CD14-positive monocyte (primary cell): ENCODE measurements at places on chromosomes 1 and 21.

DNA sequence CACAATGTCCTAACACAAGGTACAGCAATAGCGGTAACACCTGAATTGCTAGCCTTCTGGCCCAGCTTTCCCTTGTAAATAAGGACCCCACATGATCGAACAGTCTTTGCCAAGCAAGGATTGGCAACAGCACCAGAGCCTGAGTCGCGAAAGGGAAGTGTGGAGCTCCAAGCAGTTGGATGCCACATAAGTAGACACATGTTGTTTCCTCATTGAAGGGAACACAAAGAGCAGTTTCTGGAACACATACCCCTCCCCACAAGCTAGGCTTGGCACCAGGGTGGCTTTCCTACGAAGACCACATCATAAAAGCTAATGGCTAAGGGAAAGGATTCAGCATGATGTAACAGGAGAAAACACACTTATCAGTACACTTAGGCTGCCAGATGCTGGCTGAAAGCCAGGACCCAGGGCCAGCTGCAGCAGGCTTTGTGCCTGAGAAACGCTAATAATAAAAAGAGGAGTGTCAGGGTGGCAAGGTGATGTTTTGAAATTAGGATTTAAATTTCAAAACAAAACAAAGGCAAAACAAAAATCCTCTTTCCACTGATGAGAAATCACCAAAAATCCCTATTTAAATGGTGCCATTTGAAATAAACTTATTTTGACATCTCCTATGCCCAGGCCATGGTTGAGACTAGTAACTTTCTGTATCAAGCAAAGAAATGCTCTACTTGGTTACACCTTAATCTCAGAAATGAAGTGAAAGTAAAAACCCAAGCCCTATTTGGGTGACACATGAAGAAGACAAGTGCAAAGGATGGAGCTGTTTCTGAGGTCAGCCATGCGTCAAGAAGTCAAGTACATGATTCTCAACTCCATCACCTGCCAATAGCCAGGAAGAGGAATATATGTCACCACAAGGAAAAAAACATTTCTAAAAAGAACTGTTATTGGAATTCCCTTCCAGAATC lies 11.9 kb upstream of the CPLANE2 start:
- no peak for DNase-seq

DNA sequence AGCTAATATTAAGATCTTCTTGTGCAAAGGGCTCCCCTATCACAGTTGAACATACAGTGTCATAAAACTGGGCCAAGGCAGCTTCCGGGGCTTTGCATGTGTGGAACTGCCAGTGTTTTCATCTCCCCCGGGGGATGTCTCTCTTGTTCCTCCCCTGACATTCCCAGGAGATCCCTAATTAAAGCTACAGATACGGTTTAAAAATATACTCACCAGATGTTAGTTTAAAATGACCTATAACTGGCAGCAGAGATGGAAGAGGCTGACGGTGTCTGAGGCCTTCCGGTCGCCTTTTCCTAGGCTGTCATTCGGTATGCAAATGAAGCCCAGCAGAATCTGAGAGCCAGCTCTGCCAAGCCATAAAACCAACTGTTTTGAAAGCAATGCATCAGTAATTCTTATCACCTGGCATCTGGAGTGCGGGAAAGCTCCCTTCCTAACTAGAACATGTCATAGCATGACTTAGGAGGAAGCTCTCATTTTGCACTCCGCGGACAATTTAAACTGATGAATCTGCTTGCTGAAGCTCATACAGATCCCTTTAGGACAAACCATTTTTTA lies 436.5 kb upstream of the VAMP3 start:
- no peak for DNase-seq

DNA sequence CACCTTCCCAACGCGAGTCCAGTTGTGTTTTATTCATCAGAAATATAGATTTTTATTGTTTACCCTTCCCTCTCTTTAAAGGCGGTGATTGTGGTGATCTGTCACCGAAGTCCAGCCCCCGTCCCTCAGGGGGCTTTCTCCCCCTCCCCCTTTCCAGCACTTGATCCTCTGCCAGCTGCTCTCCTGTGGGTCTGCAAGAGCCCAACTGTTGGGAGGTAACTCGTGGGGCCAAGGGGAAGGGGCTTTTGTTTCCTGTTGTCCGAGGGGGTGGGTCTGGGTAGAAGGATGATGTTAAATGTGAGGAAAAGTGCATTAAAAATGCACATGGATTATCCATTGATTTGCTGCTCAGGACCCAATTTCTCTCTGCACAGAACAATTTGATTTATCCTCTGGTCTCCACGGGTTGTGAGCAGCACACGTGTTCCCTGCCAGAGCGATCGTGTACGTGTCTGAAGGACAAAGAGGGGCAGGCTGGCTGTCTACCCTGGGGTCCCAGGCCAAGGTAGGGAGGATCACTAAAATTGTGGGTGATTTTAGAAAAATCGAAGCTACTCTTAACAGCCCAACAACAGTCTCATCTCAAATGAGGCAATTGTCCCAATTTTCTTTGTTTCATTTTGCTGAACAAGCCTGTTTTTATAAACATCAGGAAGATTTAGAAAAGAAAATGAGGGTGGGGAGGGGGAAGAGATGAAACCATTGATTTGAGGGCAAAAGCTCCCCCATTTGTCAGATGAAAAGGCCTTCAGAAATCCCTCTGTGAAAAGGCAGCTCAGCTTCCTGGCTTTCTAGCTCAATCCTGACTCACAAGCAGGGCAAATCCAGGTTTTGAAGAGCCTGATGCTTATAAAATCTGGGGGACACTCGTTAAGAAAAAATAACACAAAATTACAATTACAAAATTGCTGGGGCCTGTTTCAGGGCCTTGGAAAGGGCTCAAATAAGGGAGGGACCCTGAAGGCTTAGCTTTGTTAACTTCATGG lies 176.2 kb downstream of the RHOU start:
- DNase-seq, result no peak

DNA sequence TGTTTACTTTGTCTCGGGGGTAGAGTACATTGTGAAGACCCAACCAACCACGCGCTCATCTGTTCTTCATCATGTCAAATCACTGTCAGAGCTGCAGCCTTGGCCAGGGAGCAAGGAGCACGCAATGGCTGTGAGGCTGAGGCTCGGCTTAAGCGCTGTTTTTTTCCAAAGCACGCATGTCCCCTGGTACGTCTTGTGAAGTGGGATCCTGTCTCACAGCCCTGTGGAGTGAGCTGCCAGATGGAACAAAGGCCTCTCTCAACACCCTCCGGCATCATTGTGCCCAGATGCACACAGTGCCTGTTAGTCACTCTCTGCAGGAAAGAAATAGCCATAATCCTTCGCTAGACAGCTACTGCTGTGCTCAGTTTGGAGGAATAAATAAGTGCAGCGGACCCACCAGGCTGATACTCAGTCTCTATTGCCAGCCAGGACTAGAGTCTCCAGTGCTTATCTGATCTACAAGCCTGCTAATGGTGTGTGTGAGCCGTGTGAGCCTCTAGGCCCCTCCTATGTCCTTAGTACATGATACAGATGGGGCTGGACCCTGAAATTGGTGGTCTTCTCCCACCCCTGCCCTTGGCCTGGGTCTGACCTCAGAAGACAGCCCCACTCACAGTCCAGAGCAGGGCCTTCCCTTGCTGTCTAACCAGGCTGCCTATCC lies 91.3 kb upstream of the COA6 start:
- DNase-seq, result no peak

- DNase-seq, result peak; percentile 21
Measured at GRCh38 chr1:47232187-47232874, at the start of gene TAL1. TAL1 (minus strand) TSS chr1:47232225; CDS start chr1:47225888, 6,337 bp downstream.

DNA sequence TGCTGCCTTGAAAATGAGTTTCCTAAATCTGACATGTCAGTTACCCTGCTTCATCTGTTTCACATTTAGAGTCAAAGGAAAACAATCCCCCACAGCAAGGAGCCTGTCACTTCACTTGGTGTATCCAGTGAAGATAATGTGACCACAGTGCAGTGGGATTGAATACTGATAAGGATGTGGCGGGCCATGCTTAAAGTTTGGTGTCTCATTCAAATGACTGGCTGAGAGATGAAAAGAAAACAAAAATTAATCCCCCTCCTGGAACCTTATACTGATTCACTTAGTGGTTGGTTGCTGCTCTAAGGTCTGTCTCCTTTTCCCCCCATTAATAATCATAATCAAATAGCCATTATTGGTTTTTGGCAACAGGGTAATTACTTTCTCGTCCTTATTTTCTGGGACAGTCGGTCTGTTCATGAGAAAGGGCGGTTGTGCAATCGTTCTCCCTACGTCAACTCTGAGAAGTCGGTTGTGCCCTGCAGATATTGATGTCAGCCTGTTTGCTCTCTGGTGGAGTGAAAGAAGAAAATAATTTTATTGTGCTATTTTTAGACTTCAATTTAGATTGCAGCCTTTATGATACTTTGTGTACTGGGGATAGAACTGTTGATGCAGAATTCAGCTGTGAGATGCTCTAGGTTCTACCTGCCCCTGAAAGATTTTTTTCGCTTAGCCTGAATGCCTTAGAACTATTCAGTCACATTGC lies 360.2 kb downstream of the DISC1 start:
- DNase-seq, result no peak

- DNase-seq, result no peak
Measured at GRCh38 chr1:163673759-163674151, 352.0 kb downstream of the NUF2 start.

- DNase-seq, result no peak
Measured at GRCh38 chr1:214525535-214526019, 25.8 kb downstream of the PTPN14 start.

GRCh38 chr1:184457500-184457899 lies 70.7 kb downstream of the C1orf21 start:
- no peak for DNase-seq

- DNase-seq, result no peak
Measured at GRCh38 chr1:12091191-12091590, 28.1 kb downstream of the TNFRSF8 start.

DNA sequence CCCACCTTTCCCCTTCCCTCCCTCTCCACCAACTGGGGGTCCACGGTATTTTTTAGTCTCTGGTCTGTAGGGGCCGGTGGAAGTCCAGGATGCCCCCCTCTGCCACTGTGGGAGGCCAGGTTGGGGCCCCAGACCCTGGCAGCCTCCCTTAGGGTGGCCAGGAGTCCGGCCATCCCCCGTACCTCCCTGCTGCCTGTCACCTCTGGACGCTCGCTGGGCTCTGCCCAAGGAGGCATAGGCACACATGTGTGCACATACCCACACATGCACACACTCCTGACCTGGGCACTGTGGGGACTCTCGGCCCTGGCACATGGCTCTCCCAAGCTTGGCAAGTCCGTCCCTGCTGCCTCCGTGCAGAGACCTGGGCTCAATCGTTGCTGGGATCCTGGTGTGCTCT lies 53.0 kb downstream of the DISP3 start:
- DNase-seq, result no peak

DNA sequence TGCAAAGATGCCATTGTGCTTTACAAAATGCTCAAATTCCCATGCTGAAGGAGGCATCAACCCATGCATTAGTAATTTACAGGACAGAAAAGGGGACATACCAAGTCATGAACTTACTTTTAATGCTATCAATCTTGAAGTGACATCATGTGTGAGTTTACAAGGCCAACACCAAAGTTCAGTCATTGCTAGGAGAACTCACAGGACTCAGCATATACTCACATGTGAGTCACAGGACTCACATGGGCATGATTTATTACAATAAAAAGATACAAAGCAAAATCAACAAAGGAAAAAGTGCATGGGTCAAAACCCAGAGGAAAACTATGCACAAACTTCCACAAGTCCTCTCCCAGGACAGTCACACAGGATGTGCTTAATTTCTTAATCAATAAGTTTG lies 1656.0 kb downstream of the MRPL39 start:
- no peak for DNase-seq

DNA sequence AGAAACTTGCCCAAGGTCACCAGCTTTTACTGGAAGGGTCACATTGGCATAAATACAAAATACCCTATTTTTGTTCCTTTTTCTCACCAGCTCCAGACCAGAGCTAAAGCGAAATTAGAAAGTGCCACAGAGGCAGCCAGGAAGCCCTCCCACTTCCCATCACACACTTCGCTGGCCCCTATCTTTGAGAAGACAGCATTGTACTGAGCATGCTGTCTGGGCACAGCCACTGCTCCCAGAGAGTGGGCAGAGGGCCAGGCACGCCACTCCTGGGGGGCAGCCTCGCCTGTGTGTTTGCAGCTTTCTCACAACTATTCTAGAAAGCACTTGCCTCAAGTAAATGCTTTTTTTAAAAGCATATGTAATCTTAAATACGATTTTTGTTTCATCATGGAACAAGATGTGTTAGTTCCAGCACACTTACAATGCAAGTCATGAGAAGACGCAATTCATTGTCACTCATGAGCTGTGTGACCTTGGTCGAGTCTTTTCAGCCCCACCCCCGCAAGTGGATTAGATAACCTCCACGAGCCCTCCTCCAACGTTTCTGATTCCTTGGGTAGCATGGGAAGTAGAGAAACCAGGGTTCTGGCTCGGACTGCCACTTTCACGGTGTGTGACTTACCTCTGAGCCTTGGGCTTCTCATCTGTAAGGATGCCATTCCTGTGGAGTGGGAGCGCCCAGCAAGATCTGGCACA lies 25.7 kb upstream of the EPHA8 start:
- no peak for DNase-seq
